ENCODE measurements at places on chromosomes 13 and 19.

GRCh38 chr19:41930322-41930722, 2.1 kb upstream of the ERFL start:
- no peak for DNase-seq

DNA sequence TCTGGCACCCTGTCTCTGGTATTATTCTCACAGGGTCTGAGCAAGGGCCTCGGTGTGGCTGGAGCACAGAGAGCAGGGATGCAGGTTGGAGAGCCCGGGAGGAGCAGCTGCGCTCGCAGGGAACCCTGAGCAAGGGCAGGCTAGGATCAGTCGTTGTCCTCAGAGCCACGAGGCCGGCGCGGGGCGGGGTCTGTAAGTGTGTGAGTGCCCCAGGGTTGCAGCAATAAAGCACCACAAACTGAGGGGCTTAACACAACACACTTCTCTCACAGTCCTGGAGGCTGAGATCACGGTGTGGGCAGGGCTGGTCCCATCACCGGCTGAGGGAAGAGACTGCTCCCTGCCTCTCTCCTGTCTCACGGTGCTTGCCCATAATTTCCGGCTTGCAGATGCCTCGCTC, 38.5 kb upstream of the GGACT start:
- DNase-seq: no peak

DNA sequence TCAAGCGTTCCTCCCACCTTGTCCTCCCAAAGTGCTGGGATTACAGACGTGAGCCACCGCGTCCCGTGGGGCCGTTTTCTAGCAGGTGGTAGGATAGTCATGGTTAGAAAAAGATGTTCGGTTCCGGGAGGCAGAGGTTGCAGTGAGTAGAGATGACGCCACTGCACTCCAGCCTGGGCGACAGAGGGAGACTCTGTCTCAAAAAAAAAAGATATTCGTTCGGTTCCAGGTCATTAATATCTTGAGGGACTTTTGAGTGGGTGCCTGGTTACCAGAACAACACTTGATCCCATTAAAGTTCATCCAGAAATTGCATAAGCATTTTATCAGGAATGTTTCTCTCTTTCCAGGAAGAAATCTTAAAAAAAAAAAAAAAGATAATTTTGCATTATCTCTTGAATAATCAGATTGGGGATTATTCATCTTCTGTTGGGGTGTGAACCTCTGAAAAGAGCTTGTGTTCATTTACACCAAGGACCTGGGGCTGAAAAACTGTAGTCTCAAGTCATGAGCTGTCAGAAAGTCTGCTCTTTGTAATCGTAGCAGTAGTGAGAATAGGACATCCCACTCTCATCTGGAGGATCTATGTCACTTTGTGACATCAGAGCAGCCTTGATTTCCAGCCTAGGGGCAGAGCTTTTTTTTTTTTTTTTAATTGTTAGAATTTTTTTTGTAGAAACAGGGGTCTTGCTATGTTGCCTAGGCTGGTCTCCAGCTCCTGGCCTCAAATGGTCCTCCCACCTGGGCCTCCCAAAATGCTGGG, 1.0 kb upstream of the ETHE1 start:
- no peak for DNase-seq

DNA sequence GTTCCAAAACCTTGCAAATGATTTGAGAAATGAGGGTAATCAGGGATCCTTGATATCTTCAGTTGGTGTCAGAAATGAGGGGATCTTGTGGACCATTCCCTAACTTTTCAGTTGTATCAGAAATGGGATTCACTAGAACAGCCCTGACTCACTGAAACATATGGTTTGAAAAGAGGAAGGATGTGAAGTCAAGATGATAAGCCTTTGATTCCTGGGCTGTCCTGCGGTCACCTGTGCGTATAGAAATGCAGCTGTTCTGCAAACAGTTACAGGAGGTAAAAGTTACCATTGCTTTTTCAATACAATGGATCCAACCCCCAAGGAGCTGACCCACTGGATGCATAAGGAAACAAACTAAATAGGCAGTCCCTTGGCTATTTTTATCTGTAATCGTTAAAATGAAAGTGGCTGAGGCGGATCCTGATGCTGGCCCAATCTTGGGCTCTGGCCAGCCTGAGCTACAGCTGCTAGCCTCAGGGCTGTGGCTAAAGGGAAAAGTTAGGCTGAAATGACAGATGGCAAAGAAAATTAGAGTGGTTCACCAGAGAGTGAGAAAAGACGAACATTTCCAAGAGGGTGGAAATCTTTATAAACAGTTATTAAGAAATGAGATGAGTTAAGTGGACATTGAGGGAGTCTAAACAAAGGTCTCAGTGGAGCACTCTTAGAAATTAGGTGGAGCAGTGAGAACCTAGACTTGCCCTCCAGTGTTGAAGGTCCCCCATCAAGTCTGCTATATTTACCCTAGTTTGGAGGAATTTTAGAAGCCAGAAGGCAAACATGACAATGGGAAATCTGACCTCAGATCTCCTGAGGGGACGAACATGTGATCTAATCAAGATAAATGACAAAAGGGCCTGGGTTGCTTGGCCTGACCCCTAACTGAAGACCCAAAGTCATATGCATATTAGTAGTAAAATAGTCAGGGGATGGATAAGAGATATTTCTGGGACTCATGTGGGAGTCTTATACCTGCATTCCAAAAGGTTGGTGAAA, 7.6 kb downstream of the SIGLECL1 start:
- DNase-seq: no peak

GRCh38 chr19:4897146-4897545, 5.5 kb downstream of the ARRDC5 start:
- no peak for DNase-seq

DNA sequence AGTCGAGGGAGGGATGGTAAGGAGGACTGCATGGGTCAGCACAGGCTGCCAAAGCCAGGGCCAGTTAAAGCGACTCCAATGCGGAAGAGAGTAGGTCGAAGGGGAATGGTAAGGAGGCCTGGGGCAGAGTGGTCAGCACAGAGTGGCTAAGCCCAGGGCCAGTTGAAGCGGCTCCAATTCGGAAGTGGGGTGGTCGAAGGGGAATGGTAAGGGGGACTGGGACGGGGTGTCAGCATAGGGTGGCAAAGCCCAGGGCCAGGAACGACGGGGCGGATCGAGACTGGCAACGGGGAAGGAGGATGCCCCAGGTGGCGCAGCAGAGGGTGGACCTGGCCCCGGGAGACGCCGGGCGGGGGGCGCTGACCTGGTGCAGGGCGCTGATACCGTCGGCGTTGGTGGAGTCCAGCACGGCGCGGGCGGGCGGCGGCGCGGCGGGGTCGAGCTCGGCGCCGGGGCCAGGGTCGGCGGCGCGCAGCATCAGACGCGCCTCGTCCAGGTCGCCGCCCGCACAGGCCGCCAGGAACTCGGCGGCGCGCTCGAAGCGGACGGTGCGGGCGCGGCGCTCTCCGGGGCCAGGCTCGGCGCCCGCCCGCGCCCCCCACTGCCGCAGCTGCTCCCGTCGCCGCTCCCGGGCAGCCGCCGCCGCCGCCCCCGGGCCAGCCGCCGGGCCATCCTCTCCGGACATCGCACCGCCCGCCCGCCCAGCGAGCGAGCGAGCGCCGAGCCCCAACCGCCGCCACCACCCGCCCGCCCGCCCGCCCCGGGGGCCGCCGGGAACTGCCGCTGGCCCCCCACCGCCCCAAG, at the start of gene PPP1R12C:
PPP1R12C (minus strand) TSS at position 779 of the 804 bp plus-strand sequence; CDS start at position 685, 94 bp downstream.
- peak; percentile 19 for DNase-seq

- no peak for DNase-seq
These were observed 5.8 kb downstream of the DYRK1B start for GRCh38 chr19:39828015-39828653.

- DNase-seq: peak; percentile 28
These were observed 31.1 kb downstream of the DNM2 start for GRCh38 chr19:10748927-10749434.

- DNase-seq: no peak
These were observed 924 bp downstream of the TNFSF13B start for GRCh38 chr13:108270442-108270841.

- DNase-seq: no peak
These were observed 716 bp downstream of the FPR2 start for GRCh38 chr19:51761696-51762095.

DNA sequence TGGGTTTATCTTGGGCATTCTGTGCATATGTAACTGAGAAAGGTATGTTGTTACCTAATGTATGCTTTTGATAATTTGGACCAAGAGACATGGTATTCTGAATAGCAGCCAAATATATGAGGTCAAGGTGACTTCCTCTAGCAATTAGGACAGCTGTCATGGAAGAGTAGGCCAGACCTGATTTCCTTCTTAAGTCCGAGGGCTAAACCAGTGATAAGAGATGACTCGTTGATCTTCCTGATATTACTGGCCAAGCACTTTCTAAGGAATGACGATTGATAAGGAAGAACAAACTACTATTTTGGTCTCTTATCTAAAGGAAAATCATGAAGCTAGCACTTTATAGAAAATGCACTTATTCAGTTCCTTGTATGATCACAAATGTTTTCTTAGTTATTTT, 42.7 kb downstream of the ARHGAP35 start:
- DNase-seq: no peak

GRCh38 chr13:110155072-110155471, 151.9 kb downstream of the COL4A1 start:
- no peak for DNase-seq

GRCh38 chr13:109288151-109288709, 498.2 kb downstream of the IRS2 start:
- no peak for DNase-seq

DNA sequence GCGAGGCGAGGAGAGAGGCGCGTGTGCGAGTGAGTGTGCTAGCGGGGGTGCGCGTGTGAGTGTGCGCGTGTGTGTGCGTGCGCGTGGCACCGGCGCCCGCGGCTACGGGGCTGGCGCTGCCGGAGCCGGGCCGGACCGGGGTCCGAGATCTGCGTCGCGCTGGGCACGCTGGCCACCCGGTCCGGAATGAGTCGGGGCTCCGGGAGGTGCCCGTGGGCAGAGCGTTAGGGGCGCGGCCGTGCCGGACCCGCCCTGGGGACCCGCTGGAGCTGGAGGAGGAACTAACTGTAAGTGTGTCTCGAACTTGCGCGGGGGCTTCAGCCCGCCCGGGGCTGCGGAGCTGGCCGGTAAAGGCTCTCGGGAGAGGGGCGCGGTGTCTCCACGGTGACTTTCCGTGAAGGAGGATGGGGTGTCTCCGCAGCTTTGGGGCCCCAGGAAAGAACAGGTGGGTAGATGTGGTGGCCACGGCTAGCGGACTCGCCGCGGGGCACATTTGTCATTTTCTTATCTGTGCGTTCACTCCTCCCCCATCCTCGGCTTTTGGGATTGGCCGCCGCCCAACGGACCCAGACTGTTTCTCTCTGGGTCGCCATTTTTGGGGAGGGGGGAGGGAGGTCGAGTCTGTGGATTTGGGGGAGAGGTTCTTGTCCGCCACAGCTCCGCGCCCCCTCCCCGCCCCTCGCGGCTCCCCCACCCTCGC, 10.1 kb upstream of the SOX1 start:
- no peak for DNase-seq

DNA sequence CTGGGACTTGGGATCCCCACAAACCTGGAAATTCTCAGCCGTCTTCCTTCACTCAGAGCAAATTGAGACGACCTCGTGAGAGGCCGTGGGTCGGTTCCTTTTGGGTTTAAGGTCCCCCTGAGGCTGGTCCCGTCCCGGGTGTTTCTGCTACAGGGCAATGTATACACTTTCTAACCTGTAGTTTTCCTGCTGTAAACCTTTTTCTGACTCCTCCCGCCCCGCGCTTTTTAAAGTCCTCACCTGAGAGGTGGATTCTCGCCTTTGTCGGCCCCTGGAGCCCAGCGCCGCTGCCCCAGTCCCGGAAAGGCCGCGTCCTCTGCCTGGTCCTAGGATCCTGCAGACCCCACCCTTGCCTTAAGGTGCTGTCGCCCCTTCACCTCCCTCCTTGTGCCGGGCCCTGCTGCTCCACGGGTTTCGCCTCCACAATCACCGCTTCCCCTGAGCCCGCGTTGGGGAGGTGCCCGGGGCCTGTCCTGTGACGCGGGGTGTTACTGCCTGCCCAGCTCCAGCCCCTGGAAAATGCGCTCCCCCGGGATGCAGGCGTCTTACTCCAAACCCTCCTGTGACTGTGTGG, 391 bp downstream of the ZNF761 start:
- peak; percentile 22 for DNase-seq

DNA sequence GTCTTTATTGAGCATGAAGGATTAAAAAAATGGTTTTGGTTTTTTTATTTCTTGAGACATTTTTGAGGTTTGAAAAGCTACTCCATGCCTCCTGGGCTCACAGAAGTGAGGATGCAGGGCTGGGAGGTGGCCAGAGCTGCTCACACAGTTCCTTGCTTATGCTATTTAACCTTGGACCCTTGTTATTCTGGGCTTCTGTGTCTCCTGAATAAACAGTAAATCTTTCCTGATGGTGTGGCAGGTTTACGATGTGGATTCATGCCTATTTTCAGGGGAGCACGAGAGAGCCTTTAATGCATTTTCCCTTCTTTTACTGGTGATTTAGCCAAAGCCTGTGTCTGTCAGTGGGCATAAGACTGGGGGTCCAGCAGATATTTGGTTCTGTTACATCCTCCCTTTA, 34.3 kb upstream of the PCDH8 start:
- no peak for DNase-seq

DNA sequence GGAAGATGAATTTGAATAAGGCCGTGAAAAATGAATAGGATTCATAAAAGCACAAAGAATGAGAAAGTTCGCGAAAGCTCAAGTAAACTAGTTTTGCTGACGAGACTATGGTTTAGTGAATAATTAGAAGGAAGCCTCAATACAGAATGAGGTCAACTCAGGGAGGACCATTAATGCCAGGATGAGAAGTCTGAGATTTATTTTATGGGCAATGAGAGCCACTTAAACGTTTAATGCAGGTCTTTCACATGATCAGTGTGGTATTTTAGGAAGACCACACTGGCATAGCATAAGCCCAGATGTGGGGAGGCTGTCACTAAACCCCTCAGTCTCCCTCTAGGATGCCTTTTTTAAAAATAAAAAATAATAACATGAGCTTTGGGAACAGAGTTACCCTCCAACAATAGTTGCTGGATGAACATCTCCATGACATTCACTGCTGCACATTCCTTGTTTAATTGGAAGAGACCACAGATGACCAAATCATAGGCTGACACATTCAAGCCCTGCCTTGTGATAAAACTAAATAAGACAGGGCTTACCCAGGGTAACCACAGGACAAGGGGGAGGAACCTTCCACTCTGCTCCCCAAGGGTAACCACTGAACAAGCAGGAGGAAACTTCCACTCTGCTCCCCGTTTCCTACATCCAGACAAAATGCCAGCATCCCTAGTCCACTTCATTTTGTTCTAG, 43.6 kb upstream of the LSM14A start:
- DNase-seq: peak; percentile 62

- no peak for DNase-seq
These were observed 72.7 kb downstream of the KATNAL1 start for GRCh38 chr13:30234619-30235162.

All from AG20443 (cell line).